Muscle of leg (tissue), 16 donors: ENCODE measurements at places on chromosomes 2 and 18.
A peak's percentile ranks its signal among the peaks of the same experiment; 100 is the strongest.

- no peak for DNase-seq
Measured at GRCh38 chr2:14675489-14675888, 43.0 kb downstream of the LRATD1 start.

DNA sequence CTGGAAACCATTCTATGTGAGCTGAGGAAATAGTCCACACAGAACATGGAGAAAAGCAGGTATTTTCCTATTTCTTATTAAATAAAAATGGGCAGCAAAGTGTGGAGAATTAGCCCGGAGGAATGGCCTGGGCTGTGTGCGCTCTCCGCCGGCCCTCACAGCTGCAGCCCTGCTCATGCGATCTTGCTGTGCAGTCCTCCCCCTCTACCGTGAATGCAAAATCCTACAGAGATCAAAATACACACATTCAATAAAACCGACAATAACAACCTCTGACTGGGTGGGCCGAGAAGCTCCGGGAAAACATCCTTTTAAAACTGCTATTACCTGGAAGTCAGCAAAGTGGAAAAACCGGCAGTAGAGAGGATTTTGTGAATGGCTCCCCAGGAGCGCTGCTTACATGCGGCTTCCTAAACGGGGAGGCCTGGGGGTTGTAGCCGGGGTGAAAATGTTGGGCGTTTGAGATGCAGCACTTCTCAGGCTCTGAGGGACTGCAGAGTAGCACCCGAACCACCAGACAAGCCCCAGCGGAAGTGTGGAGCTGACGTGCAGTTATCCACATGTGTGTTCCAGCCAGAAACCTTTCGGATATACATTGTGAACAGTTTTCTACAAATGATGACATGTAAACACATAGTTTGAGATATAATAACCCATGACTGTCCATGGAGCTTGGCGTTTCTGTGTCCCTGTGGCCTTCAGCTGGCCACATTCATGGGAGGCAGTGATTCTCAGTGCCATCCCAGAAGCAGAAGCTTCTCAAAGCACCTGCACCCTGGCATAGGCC is 94.2 kb upstream of the ALKAL2 start:
- DNase-seq, result no peak

- DNase-seq, result peak; percentile 99
Measured at GRCh38 chr2:237669628-237670392, 42.4 kb downstream of the LRRFIP1 start.

DNA sequence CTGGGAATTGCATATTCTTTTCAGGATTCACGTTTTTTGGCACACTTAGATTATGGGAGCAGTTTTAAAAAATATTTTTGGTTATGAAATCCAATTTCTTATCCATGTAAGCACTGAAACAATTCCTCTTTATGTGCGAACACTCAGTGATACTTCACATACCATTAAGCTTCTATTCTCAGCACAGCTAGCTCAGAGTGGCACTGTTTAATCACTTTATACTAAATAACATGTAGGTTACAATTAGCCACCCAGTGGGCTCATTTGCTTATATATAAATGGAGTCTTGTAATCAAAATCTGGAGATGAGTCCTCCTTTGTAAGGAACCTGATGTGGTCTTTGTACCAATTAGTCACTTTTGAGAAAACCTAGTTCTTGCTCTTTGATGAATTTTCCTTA is 11.3 kb upstream of the MC4R start:
- DNase-seq, result no peak

- DNase-seq, result no peak
Measured at GRCh38 chr18:28725876-28726275, 548.9 kb upstream of the CDH2 start.

DNA sequence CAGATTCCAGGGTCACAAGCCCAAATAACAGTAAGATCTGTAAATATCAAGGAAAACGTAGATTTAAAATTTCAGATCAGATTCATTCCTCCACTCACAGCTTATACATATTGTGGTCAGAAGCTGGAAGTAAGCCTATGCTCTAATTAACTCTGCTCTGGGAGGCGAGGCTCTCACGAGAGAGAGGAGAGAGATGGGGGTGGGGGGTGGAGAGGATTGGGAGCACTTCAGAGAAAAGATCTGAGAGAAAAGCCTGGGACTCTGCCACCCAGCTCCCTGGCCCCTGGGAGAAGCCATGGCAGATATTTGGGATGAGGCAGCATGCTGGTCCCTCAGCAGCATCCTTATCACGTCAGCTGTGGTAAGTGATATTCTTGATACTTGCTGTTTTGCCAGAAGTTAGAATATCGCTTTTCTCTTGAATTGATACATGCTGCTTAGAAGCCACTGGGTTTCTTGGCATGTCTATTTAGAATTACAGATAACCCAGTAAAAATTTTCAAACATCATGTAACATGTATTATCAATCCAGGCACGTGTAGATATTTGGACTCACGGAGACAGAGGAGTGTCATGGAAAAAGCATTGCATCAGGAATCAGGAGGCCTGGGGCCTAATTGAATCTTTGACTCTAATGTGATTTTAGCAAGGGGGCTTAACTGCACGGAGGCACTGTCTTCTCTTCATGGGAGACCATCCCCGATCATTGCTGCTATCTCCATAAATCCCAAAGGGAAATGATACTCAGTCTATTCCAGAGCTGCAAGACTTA is 265.4 kb downstream of the HRH4 start:
- peak; percentile 64 for DNase-seq

GRCh38 chr18:22103647-22104031 is 65.8 kb upstream of the GATA6 start:
- DNase-seq, result no peak

DNA sequence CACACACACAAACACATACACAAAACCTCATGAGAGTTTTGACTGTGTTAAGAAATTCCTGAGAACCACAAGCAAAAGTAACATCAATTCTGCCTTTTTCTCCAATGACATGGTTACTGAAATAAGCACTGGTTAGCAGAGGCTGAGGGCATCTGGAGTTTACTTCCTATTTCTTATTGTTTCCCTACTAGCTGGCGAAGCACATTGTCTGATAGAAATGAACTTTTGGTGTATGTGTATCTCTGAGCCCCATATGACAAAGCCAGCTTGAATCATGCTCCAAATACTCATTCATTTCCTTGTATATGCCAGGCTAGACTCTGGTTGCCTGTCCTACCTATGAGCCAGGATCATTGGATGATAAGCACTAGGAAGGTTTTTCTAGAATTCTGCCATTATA is 203.1 kb downstream of the NCKAP5 start:
- no peak for DNase-seq

GRCh38 chr18:43524260-43524659 is 247.0 kb upstream of the SYT4 start:
- no peak for DNase-seq

GRCh38 chr2:96470636-96471035 is 34.5 kb downstream of the NEURL3 start:
- peak; percentile 19 for DNase-seq

GRCh38 chr2:190679813-190680591 is 31.1 kb downstream of the NAB1 start:
- DNase-seq, result no peak

GRCh38 chr2:17309181-17309580 is 209.1 kb downstream of the RAD51AP2 start:
- peak; percentile 46 for DNase-seq

DNA sequence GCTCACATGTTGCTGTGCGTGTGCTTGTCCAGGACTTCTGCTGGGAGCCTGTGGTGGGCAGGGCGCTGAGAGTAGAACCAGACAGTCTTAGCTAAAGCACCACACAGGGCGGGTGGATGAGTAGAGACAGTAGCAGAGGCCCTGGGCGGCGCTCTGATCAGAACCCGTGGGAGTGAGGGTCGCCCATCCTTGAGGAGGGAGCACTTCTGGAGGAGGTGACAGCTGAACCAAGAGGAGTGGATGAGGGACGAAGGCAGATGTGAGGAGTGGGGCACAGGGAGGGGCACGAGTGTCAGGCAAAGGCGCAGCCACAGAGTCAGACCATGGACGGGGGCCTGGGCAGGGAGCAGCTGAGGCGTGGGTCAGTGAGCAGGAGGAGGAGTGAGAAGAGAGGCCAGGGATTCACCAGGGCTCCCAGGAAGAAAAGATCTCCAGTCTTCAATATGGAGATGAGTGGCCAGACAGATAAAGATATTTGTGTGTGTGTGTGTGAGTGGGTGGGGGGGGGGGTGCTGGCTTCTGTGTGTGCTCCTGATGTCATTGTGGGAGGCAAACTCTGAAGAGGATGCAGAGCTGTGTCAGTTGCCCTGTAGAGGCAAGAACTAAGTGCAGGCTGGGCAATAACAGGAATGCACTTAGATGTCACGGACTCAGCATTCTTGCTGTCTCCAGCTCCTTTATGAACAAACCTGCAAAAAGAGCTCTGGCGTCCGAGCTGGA is 79.6 kb downstream of the TPO start:
- no peak for DNase-seq

- no peak for DNase-seq
Measured at GRCh38 chr18:11980163-11980493, 1.2 kb upstream of the IMPA2 start.

GRCh38 chr18:45526114-45526841 is 89.0 kb upstream of the SLC14A2 start:
- DNase-seq, result peak; percentile 85

DNA sequence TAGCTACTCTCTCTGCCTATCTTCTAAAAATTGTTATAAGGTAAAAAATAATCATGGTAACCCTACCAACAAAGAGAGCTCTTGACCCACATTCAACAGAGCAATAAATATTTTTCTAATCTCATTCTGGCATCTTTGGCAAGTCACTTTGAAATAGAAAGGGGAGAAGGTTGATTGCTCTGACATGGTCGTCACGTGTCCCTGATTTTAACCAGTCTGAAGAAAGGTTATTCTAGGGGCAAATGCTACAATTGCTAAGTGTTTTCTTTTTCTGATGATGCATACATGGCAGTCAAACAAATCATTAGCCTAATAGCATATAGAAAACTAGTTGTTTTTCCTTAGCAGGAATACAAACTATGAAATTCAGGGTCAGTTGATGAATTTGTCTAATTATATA is 153.3 kb upstream of the MAP3K20 start:
- no peak for DNase-seq

- peak; percentile 80 for DNase-seq
Measured at GRCh38 chr2:221572821-221573429, 821 bp upstream of the EPHA4 start.

DNA sequence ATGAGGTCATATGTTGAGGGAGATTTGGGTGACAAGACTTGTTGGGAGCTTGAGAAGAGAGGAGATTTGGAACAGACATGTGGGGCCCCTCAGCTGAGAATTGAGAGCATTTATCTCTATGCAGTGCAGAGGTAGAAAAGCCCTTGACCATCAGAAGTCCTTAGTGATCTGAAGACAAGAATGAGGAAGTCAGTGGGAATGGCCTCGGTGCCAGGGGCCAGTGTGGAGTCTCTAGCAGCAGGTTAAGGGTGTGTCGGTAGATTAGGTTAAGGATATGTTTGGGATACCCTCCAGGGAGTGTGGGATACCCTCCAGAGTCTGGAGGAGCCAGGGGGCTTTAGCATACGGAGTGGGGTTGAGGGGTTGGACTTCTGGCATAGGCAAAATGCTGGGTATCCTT is 41.6 kb downstream of the FBXO48 start:
- no peak for DNase-seq

GRCh38 chr2:206533977-206534376 is 90.6 kb downstream of the ADAM23 start:
- no peak for DNase-seq
